Stimulated activated CD8-positive, alpha-beta memory T cell treated with anti-CD3 and anti-CD28 coated beads, Interleukin-15, amount 100 ng/mL, for 4 hours (primary cell): ENCODE measurements at places on chromosomes 5 and 9.

- DNase-seq: no peak
Observed at GRCh38 chr5:172952034-172952511, 7.2 kb upstream of the RPL26L1 start.

GRCh38 chr5:133236541-133236951, 184.7 kb downstream of the HSPA4 start:
- DNase-seq: no peak

- DNase-seq: no peak
Observed at GRCh38 chr5:57832875-57833274, 350.3 kb upstream of the ACTBL2 start.

DNA sequence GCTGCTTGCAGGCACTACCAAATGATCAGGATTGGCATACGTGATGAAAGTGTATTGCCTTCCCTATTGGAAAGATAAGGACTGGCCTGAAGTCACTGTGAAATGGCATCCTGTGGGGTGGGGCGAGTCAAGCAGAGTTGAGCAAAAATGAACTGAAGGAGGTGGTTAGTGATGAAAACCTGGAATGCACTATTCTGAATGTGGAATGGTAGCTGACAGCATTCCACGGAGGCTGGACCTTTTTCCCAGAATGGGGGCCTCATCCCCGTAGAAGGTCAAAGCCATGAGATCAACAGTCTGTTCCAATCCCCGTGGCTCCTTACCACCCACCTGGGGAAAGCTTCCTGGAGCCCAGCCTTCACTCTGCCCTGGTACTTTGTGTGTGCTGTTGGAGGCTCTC, 37.7 kb downstream of the ASS1 start:
- no peak for DNase-seq

GRCh38 chr9:134452728-134453127, 126.5 kb downstream of the RXRA start:
- no peak for DNase-seq

GRCh38 chr9:108953983-108954574, 19.9 kb downstream of the ABITRAM start:
- no peak for DNase-seq

DNA sequence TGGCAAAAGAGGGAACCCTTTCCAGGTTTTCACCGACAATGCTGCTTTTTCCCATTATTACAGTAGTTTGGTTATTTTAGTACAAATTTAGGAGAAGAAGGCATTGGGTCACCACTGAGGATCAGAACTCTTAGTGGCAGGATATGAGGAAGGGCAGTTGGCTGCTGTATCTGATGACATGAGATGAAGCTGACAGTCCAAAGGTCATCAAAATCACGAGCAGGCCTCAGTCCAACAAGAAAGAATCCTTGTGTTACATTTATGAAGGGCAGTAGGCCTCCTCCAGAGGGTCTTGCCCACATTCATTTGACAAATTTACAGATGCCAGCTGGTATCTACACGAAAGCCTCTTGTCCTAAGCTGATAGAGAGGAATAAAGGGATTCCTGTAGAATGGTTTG, 49.5 kb upstream of the COL15A1 start:
- no peak for DNase-seq

DNA sequence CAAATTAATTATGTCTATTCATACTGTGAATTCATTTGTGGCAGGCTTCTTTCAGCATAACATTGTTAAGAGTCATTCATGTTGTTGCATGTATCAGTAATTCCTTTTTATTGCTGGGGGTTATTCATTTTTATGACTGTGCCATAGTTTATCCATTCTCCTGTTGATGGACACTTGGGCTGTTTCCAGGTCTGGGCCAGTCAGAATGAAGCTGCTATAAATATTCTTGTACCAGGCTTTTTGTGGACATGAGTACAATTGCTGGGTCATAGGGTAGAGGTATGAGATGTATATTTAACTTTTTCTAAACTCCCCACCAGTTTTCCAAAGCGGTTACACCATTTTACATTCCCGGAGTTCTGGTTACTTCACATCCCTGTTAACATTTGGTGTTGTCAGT, 13.6 kb downstream of the PRPF4 start:
- no peak for DNase-seq
